ENCODE measurements at places on chromosomes 3 and 15.
A peak's percentile ranks its signal among the peaks of the same experiment; 100 is the strongest.

GRCh38 chr3:196994056-196994455 lies 25.4 kb upstream of the PIGZ start:
- DNase-seq = no peak

GRCh38 chr15:74631935-74632560 lies 16.4 kb downstream of the CLK3 start:
- DNase-seq = no peak

DNA sequence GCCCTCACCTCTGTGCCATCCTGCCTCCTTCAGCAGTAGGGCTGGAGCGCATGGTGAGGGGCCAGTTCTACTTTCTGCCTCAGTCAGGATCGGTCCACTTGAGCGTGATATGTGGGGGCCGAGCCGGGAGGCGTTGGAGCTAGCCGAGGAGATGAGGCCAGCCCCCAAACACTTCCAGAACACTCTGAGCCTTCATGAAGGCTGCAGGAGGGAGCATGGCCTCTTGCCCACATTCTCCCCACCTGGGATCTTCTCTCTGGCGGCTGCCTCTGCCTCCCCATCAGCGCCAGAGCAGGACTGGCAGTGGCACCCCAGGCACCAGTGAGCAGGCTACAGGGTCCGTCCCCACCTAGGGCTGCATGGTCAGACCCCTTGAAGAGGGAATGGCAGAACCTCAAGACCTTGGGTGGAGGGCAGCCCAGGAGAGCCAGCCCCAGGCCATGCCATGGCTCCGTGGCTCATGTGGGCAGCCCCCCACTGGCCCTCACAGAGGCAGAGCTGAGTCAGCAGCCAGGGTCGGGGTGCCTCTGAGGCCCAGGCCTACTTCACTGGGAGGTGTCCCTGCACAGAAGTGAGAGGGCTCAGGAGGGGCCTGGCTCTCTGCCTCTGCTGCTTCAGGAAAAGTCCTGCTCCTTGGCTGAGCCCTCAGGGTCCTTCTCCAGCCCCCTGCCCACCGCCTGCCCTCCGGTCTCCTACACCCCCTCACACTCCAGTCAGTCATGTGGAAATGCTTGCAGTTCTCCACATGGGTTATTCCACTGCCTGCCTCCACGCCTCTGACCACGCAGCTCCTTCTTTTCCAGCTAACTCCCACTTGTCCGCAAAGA lies 28.1 kb upstream of the CYP11A1 start:
- DNase-seq = no peak

DNA sequence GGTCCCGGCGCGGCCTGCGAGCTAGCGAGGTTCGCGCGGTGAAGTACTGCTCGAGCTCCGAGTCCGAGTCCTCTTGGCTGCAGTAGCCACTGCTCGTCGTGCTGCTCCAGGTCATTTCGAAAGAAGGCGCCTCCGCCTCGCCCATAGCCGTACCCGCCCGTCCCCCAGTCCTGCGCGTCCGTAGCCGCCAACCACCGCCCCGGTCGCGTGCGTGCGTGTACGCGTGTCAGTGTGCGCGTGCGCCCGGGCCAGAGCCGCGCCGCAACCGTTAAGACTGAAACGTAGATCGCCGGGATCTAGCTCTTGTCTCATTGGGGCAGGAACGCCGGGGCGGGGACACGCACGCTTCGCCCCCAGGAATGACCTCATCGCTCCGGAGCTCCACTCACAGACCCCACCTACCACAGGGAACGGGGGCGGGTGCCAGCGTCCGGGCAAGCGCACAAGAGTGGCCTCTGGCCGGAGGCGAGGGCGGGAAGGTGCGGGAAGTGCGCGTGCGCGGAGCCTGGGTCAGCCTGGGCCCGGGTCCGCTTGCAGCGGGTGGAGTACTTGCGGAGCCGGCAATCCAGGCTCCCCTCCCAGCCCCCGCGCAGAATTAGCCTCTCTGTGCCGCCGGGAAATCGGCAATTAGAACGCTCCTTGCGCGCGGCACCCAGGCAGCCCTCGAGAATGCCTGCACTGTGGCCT lies 3.3 kb downstream of the RASSF1 start:
- DNase-seq = peak; percentile 94

- DNase-seq = peak; percentile 87
Observed at GRCh38 chr3:8869613-8870012, 93.7 kb downstream of the RAD18 start.

GRCh38 chr3:139534992-139535879 lies 4.3 kb downstream of the RBP1 start:
- no peak for DNase-seq
